ENCODE measurements at places on chromosomes 3 and 15.
A peak's percentile ranks its signal among the peaks of the same experiment; 100 is the strongest.

DNA sequence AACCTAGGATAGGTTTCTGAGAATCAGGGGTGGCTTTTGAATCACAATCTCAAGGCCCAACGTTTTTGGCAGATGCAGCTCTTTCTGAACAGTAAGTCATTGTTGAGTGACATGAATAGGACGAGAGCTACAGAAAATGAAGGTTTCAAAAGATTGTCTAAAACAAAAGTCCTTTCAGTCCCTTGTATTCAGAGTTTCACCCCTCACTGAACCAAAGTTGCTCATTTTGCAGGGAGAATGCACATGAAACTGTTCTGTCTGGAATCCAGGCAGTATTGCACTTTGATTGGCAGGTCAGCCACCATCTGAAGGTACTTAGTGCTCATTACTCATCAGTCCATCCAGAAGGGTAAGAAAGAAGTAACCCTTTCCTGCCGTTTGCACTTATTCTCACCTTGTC, 24.1 kb upstream of the RASGRP1 start:
- no peak for DNase-seq

DNA sequence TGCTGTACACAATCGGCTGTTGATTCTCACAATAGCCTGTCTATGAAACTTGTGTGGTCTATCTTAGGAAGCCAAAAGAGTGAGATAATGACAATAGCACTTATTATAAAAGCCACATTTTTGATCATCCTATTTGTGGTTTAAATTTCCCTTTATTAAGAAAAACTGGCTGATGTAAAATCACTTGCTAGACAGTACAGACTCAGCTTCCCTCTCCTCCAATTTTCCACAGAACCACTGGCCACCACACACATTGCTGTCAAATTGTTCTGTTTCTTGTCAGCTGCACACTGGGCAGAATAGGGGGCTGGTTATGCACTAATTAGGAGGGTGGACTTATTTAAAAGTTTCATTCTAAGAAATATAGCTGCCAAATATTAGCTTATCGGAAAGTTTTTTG, 425.9 kb downstream of the EPHA3 start:
- DNase-seq = no peak

- no peak for DNase-seq
Observed at GRCh38 chr15:78347586-78348543, 7.7 kb downstream of the CRABP1 start.

DNA sequence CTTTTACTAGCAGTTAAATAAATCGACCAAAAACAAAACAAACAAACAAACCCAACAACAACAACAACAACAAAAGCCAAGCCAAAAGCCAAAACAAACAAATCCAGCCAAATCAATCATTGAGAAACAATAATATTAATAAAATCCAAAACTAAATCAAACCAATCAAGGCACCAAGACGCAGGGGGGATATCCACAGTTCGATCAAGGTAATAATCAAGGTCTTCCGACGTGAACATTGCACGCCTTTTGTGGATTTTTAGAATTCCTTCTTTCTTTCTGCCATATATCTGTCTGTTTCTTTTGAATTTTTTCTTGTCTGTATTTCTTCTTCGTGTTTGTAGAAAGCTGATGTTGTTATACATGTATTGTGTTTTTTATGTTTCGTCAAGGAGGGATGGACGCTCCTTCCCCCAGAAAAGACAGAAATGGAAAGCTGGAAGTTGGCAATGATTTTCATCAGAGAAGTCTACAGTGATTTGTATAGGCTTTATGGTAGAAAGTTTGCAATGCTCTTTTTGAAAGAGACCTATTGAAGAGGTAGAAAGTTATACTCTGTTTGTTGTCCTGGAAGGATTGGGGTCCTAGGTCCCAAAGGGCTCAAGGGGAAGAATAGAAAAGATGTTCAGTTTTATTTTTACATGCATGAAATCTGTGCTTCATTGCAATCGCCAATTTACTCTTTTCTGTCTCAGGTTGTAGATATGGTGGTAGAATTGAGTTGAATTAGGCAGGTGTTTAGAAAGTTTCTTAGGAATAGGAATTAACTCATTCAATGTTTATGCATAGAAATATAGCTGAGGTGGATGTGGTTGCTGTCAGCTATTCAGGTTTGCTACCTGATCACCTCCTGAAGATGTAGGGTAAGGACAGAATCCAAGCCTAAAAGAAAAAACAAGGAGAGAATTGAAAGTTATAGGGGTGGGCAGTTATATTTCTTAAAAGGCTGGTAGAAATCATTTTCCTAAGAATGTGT, 1.2 kb downstream of the ARPP21 start:
- no peak for DNase-seq

GRCh38 chr15:65362491-65362890, 15.3 kb downstream of the IGDCC3 start:
- DNase-seq = no peak

DNA sequence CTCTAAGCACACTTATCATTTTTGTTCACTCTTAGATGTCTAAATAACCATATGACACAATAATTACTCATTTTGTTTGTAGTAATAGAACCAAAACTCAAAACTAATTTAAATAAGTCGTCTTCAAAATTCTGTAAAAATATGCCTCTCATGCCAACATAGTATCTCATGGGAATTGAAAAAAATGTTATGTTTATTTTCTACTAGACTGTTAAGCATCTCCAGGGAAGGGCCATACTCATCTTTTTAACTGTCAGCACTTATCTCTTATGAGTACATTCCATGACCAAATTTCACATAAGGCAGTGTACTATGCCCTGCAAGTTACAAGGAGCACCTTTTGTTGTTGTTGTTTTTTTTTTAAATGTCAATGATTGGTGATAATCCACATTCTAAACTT, 18.3 kb upstream of the USF3 start:
- DNase-seq = no peak

DNA sequence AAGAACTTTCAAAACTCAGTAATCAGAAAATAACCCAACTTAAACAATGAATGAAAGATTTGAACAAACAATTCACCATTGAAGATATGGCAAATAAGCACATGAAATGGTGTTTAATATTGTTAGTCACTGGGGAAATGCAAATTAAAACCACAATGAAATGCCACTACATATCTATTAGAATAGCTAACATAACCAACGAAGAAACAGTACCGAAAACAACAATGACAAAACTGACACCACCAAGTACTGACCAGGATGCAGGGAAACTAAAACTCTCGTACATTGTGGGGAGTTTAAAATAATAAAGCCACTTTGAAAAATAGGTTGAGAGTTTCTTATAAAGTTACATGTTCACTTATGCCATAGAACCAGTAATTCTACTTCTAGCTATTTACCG, 69.1 kb downstream of the KBTBD8 start:
- no peak for DNase-seq

GRCh38 chr3:195394700-195395099, 48.1 kb downstream of the ACAP2 start:
- no peak for DNase-seq

DNA sequence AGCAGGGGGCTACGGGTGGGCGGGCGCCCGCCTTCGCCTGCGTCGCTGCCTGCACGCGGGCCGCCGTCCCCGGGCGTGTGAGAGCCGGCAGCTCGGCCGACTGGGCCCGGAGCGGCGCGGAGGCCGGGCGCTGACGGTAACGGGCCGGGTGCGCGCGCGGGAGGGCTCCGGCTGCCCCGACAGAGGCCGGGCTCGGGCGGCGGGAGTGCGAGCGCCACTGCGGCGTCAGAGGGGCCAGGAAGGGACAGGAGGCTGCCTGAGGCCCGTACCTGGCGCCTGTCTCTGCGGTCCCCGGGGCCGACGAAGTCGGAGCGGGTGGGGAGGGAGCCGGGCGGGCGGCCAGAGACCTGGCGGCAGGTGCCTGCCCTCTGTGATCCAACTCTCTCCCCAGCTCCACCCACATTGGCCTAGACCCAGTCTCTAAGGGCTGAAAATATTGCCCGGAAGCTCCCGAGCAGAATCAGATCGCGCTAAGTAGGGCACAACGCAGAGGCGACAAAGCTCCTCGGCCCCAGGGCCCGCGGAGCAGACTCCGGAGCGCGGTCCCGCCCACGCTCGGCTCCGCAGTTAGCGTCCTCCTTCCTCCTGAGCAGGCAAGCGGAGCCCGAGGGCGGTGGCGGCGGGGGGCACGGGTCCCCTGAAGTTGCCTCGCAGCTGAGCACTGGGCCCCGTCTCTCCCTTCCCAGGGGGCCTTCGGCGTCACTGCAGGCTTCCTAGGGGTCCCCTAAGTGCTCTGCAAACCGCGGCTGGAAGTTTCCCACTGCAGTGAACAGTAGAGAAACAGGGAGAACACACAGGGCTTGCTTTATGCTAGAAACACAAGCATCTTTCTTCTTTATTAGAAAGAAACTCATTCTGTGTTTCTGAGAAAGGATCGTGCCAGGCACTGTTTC, at the start of gene MAN2A2:
TSS of gene MAN2A2 (plus strand) at position 463 of the 893 bp plus-strand sequence. CDS start 906 bp downstream, outside the sequence.
- DNase-seq = peak; percentile 48

- no peak for DNase-seq
Observed at GRCh38 chr3:140546649-140547048, 131.2 kb upstream of the TRIM42 start.

- no peak for DNase-seq
Observed at GRCh38 chr15:96207377-96208006, 123.0 kb upstream of the NR2F2 start.

- no peak for DNase-seq
Observed at GRCh38 chr15:43106486-43106829, 620 bp upstream of the UBR1 start.

DNA sequence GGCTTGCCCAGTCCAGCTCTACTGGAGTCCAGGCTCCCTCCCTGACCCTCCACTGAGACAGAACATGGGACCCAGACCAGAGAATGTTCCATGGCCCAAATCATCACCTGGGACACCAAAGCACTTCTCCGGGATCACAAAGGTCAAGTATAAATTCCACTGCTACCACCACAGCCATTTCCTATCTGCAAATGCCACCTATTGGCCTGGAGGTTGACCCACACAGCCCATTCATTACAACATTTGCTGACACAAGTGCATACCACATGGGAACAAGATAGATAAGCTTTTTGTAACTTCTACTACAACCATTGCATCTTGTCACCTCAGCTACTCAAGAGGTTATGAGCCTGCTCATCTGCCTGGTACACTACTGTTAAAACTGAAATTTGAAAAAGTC, 126.8 kb upstream of the NECTIN3 start:
- no peak for DNase-seq

- no peak for DNase-seq
Observed at GRCh38 chr3:195766671-195767070, 45.1 kb downstream of the MUC4 start.

- no peak for DNase-seq
Observed at GRCh38 chr3:171342783-171343420, 117.3 kb downstream of the TNIK start.

- no peak for DNase-seq
Observed at GRCh38 chr15:75891895-75892294, 11.8 kb upstream of the FBXO22 start.

GRCh38 chr15:23035964-23036566, 3.3 kb downstream of the TUBGCP5 start:
- no peak for DNase-seq

DNA sequence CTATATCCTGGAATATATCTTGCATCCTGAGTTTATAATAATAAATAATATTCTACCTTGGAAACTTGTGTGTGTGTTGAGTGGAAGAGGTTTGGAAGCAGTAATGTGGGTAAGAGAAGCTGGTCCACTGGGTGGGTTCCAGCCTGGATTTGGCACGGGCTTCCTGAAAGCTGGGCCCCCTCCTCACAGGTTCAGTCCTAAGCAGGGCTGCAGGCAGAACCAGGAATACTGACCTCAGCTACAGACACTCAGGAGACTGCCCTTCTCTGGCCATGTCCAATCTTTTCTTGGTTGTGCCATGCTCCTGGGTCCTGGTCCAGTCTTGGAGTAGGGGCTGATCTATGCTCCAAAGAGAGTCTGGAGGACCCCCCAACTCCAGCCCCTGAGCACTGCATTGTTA, 4.5 kb downstream of the MYD88 start:
- no peak for DNase-seq

- no peak for DNase-seq
Observed at GRCh38 chr15:40054855-40055575, 16.0 kb upstream of the SRP14 start.
